AG04449 (cell line): ENCODE measurements at places on chromosomes 4 and X.

DNA sequence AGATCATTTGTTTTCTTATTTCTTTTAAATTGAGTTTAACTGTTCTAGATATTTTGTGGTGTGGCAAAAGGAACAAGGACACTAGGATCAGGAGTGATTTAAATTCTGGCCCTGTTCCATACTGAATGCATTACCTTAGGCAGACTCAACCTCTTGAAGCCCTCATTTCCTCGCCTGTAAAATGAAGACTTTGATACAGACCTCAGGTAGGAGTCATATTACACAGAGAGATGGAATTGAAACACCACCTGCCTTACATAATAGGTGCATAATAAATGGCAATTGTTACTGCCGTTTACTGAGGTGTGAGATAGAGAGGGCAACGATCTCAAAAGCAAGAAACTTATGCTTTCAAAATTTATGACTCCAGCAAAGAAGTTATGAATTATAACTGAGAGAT is 28.2 kb upstream of the RASSF6 start:
- no peak for DNase-seq

DNA sequence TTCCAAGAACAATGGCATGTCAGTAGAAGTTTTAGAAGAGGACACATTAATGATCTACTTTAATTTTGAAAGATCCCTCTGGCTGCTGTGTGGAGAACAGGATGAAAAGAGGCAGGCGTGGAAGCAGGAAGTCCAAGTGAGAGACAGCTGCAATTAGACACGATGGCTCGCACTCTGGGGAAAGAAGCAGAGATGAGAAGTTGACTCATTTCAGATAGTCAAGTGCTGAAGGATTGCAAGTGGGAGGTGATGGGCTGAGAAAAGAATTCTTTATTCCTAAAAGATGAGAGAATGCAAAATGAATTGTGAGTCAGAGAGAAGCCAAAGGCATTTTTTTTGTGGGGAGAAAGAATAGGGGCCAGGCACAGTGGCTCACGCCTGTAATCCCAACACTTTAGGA is 16.5 kb downstream of the RXFP1 start:
- DNase-seq, result no peak

GRCh38 chrX:65196758-65197360 is 220.6 kb upstream of the ZC4H2 start:
- DNase-seq, result no peak

GRCh38 chrX:747176-747575 is 116.6 kb downstream of the SHOX start:
- DNase-seq, result no peak

GRCh38 chr4:172404676-172405075 is 591.5 kb downstream of the GALNTL6 start:
- DNase-seq, result no peak

DNA sequence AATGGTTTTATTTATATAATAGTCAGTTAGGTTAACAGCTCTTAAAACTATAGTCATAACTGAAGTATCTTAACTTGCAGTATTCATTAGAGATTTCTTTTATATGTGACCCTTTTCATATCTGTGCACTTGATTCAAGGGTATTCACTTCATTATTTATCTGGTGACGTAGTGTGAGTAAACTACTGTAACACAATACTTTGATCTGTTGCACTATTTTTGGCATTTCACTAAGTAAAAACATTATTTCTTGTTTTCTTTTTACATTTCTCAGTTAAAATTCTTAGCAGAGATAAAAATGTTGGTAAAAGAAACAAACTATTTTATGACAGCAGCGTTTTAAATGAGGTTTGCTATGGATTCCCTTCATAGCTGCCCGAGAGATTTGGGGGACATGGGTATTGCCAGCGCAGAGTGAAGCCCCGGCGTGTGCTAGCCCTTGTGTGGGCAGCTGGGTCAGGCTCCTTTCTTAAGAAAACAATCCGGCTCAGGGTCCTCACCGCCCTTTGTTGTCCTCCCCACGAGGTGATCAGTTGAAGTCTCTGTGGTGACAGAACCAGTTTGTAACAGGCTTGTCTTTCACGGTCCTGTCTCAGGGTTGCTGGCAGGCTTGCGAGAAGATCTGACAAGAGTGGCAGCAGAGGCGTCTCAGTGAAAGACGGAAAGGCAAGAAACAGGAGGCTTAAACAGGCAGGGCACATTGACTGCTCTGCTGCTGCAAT is 293.4 kb downstream of the BMPR1B start:
- DNase-seq, result no peak

DNA sequence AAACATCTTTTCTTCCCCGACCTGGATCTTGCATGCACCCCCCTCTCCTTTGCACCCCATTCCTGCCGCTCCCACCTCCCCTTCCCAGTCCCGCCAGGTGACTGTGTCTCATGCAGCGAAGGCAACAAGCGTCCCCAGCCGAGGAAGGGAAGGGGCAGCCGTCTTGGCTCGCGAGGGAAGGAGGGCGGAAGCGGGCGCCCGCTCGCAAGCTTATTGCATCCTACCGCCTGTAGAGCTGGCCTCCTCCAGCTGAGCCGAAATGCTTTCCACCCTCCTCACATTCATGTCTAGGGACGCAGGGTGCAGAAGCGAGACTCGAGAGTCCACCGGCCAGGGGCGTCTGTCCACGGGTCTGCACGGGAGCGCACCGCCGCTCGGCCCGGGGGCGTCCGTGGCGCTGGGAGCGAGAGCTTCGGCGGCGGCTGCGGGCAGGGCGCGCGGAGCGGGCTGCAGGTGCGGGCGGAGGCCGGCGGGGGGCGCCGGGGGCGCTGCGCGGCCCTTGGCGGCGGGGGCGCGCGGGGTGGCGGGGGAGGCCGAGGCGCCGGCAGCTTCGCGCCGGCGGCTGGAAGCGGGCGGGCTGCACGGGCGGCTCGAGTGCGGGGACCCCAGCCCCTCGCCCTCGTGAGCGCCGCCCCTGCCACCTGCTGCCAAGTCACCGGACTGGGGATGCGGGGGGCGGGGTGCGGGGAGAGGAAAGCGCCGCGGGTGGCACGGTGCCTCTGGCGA is at the start of gene KCNIP4:
Gene KCNIP4 (minus strand): TSS at position 426 of the 726 bp plus-strand sequence.
- no peak for DNase-seq

DNA sequence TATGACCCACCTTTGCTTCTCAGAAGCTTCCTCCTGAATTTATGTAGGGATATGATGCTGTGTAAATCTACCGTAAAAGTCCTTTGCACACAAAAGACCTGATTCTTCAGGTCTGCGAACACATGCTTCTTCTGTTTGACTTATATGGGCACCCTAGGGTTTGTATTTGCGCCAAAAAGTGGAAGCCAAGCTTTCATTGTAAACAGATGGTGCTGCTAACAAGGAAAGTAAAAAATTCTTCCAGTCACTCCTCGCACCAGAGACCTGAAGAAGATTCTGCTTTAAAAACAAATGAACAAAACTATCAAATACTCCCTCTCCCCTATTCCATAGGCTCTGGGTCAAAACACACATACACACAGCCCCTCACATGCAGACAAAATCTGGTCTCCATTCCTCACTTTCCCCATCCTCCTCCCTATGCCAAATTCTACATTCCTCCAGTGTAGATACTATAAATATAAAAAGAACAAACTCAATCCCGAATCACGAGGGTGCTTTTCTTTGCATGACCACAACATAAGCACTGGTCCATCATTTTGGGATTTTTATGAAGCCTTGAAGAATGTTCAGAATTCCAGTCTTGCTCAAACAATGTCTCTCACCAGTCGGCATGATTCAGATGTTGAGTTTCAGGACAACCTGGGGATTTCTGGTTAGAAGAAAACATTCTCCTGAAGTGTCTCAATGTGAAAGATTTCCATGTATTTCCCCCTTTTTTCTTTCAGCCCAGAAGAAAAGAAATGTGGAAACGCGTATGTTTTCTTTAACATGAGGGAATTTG is 125.1 kb downstream of the PALLD start:
- DNase-seq, result peak; percentile 73

- DNase-seq, result no peak
These were observed 7.0 kb upstream of the ATP6AP2 start for GRCh38 chrX:40573763-40574162.

DNA sequence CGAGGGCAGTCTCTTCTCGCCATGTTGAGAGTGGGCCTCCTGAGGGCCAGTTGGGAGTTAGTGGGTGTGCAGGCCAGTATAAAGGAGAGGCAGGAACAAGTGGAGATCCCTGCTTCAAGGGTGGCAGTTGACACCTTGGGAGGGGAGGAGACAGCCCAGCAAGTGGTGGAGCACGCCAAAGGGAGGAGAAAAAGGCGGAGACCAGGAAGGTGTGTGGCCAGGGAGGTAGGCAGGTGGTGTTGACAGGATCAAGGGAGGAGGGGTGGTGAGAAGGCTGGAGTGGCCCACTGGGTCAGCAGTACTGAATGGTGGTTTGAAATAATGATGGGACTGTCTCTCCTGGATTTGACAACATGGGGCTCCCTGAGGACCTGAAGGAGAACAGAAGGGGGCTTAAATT is 32.6 kb downstream of the ZNF185 start:
- no peak for DNase-seq

DNA sequence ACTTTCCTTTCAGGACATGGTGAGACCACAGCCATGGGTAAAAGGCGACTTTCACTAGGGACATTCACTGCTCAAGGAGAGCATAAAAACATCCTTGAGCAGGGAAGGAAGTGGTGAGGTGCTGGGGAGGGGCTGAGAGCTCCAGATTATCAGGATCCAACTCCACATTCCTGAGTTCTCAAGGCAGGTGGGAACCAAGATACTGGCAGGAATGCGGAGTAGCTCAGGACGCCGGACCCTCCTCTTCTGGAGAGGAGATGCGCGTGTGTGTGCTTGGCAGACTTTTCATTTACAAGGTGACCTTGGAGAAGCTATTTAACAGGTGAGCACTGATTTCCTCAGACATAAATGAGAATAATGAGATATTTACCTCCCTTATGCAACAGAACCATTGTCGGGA is 41.3 kb upstream of the TXK start:
- no peak for DNase-seq

DNA sequence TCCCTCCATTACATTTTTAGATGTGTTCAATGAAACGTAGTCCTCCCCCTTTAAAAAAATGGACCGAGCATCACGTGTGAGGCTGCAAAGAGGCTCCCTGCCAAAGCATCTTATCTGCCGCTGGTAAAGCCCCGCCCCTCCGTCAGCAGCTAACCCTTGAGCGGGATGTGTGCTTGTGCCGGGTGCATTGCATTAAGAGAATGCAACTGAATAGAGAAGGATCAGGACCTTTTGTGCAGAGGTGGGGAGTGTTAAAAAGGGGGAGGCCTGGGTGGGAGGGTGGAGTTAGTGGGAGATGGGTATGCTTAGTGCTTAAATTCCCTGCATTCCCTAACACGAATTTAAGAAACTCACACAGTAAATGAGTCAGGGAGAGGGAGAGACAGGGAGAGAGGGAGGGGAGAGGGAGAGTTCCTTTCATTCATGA is 66.0 kb downstream of the TBL1X start:
- peak; percentile 75 for DNase-seq

DNA sequence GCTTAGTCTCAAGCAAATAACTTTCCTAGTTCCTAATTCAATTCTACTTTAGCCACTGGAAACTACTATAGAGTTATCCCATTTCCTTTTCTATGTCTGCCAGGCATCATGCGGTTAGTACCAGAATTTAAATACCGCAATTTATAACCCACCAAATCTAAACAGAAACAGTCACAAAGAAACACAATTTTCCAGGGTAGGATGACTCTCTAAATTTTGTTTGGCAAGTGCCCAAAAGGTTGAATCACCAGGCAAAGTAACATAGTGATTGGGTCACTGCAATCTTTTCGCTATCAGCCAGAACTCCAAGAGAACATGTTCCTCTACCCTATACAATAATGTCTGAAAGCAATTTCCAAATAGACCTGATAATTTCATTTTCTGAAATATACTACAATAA is 240.2 kb upstream of the GRIA3 start:
- DNase-seq, result peak; percentile 14

GRCh38 chr4:14669371-14669770 is 332.9 kb upstream of the CPEB2 start:
- DNase-seq, result no peak

DNA sequence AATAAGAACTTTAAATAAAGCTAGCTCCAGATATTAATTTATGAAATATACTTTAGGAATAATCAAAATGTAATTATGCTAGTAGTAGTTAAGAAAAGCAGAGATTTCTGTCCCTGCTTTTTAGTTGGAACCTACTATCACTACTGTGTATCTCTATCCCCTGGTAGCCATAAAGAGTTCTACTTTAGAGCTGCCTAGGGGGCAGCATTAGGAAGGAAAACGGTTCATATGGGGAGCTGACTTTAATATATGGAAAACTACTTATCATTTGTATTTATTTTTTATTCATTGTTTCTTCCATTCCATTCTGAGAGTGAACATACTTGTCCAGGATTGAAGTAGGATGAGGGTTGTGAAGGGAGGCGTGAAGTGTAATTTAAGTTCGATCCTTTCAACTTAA is 40.9 kb downstream of the CPEB2 start:
- DNase-seq, result no peak

DNA sequence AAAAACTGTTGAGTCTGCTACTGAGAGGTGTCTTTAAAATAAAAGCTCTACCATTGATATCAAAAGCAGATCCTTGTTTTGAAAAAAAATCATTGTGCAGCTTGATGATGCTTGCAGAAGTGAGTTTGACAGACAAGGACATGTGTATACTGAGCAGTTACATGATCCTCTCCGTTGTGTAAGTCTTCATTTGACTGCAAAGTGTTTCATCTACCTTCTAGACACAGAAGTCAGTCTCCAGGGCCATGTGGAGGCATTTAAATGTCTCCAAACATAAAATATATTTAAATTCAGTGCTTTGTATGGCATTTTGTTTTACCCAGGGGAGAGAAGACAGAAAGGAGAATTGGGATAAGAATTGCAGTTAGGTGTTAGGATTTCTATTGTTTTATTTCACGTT is 107.8 kb upstream of the MYOZ2 start:
- no peak for DNase-seq

- DNase-seq, result no peak
These were observed 27.1 kb upstream of the ZNF330 start for GRCh38 chr4:141193516-141194034.

DNA sequence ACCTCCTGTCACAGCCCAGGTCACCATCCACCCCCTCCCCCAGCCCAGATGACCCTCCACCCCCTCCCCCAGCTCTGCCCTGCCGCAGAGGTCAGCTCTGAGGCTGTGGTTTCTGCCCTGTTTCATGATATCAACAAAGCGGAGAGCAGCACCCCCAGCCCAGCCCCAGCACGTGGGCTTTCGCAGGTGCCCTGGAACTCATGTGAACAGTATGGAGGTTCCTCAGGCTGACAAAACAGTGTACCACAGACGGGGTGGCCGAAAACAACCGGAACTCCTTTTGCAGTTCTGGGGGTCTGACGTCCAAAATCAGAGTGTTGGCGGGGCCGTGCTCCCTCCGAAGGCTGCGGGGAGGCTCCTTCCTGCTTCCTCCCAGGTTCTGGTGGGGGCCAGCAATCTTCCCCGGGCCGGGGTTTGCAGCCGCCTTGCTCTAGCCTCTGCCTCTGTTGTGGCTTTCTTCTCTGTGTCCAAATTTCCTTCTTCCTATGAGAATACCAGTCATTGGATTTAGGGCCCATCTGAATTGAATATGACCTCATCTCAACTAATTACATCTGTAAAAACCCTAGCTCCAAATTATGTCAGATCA is 7.9 kb upstream of the PSAPL1 start:
- no peak for DNase-seq
